ENCODE measurements at places on chromosomes 6 and 20.

DNA sequence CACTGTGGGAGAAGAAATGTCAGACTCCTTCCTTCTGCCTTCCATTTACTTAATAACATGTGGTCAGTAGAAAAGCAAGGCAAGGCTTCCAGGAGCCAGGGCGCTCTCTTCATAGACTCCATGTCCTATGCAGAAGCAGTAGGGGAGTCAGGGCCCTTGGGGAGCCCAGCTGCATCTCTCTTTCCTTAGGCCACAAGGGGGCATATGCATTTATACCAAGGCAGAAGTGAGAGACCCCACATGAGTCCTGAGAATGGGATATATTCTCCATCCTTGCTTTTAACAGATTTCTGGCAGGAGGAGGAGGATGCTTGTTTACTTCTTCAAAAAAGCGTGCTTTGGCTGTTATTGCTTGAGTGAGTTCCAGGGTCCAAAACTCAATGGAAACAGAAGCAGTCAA lies 198.5 kb downstream of the HIVEP2 start:
- no peak for DNase-seq

GRCh38 chr6:20907486-20908071 lies 373.3 kb downstream of the CDKAL1 start:
- DNase-seq = peak; percentile 37

DNA sequence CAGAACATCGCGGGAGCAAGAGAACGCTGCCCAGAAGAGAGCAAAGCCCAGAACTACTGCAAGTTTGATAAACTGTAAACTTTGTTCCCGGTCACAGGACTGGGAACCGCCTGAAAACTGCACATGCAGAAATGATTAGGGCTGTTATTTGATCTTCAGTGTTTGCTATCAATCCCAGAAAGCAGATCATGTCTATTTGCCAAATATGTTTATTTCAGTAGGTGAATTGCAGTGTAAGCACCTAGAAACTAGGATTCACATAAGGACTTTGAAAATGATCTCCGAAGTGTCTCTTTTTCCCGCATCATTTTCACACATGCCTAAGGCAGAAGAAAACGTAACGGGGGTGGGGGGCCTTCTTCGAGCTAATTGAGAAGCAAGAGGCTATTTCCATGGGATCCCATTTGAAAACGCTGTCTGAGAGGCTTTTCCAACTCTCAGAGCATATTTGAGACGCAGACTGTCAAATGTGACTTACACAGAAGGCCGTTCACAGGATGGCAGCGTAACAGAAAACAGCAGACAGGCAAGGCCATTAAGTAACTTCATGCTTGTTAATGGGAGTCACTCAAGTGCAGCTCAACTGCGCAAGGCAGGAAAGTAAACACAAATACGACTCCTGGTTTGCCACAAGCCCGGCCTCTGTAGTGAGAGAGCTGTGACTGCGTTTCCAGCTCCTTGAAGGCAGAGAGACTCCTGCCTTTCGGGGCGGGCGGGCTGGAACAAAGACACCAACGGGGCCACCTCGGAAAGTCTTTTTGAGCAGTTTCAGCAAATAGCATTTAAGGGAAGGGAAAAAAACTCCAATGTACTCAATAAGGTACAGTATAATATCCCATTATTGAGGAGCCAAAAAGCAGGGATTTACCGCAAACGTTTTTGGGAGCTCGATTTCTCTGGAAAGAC lies 144.7 kb upstream of the ZNF217 start:
- peak; percentile 70 for DNase-seq

DNA sequence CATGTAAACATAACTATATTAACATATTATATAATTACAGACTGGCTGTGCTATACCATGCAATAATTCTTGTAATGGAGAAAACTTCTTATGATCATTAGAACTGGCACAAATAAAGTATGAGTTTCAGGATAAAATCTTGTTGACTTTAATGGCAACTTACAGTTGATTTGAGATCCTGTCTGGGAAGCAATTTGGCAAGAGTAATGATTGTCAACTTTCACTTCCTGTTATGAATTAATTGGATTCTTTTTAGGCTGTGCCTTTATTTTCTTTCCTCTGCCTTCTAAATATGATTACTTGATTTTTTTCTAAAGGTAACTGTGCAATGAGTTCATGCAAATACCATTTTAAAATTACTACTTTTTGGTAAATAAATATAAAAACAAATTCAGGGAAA lies 158.1 kb upstream of the B3GAT2 start:
- no peak for DNase-seq

DNA sequence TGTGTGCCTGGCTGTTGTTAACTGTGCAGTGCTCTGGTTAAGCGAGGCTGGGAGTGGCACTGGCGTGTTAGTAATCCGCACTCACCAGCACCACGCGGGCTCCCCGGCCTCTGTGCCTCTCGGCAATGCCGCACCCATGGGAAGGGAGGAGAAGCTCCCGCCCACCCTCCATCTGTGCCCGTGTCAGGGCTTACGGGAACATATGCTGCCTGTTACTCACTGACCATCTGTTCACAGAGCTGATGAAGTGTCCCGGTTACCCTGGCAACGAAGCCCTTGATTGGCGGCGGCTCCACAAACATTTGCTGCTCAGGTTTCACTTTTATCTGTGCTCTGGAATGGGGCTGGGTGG lies 114.7 kb downstream of the PSMB1 start:
- peak; percentile 79 for DNase-seq

DNA sequence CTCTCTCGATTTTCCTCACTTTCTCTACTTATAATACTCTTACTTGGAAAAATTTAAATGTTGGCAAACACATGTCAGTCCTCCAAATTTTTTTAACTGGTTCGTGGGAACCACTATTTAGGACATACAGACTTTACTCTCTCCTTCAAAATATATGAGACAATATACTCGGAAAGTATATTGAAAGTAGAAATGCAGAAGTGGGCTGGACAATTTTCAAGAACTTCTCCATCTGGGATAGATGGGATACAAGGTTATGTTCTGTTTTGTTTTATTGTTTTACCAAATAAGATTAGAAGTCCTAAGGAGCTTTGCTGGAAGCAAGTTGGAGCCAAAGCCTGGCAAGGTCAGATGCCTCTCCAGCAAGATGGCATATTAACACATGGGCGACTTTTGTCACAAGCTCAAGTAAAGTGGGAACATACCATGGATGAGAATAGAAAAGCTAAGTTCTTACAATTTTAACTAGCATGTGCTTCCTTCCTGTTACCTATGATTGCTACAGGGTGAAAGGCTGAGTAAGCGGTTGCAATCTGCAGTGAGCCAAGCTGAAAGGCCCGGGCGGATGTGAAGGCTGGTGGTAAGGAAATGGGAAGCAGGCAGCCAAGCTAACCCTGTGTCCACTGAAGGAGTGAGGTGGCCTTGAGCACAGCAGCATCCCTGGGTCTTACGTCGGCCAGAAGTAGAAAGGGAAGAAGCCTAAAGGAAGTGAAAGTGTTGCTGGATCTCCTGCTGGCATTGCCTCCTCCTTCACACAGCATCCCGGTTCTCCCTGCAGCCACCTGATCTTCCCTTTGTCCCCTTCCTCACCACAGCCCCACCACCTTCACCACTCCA lies 7.1 kb downstream of the MAP3K5 start:
- peak; percentile 74 for DNase-seq

- no peak for DNase-seq
These were observed 47.0 kb downstream of the ALDH8A1 start for GRCh38 chr6:134902936-134903335.

- DNase-seq = no peak
These were observed 642.1 kb downstream of the EPHA7 start for GRCh38 chr6:92777146-92777740.

GRCh38 chr6:30171677-30172471 lies 8.5 kb downstream of the TRIM15 start:
- no peak for DNase-seq
